ENCODE measurements at places on chromosomes 7 and 10.

GRCh38 chr10:70607936-70608335, 5.4 kb upstream of the PRF1 start:
- no peak for DNase-seq

GRCh38 chr10:110762849-110763211, 108.9 kb upstream of the PDCD4 start:
- DNase-seq = no peak

GRCh38 chr10:22268503-22268902, 47.7 kb upstream of the COMMD3 start:
- DNase-seq = no peak

- DNase-seq = no peak
Measured at GRCh38 chr7:101691822-101692384, 62.8 kb upstream of the MYL10 start.

- DNase-seq = no peak
Measured at GRCh38 chr7:44072364-44073231, 7.2 kb upstream of the PGAM2 start.

GRCh38 chr7:125934955-125935354, 1005.3 kb upstream of the POT1 start:
- DNase-seq = no peak

DNA sequence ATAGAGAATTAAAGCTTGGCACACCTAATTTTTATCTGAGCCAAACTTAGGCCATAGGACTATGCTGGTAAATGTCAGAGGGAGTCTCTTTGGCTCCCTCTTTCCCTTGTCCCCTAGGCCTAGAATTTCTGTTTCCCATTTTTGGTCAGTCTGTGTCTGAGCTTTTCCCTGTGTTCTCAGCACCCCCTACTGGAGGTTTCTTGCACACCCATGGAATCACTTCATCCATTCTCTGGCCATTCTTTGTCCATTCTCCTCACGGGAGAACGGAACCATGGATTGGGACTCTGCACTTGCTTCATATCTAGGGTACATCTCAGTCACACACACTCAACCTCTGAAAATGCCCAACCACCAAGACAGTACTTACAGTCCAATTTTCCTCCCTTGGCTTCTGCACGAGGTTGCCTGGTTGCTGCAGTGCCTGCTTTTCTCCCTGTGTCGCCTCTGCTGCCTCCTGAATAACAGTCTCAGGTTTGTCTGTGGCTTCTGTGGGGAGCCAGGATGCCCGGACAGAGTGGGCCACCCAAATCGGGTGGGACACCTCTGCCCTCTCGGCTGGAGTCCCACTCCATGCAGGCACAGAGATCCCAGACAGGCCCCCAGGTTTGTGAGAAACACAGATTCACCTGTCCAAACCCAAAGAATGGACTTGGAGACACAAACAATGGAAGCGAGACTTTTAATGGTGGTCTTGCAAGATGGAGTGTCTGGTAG, 35.1 kb upstream of the DNAH11 start:
- DNase-seq = no peak

DNA sequence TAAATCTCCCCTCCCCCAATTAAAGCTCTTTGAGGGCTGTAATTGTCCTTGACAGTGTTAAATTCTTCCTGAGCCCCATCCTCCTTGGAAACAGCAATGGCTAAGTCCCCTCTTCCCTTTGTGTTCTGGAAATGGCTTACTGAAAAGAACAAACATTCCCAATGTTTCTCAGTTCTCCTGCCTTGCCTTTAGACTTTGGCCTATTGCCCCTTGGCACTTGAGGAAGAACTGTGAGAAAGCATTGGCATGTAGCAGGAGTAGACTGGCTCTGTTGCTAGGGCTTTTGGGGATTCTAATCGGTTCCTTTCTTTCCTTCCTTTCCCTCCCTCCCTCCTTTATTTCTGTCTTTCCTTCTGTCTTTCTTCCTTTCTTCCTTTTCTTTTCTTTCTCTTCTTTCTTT, 463.3 kb upstream of the PODXL start:
- no peak for DNase-seq

- DNase-seq = no peak
Measured at GRCh38 chr7:131606346-131607290, 50.2 kb upstream of the PODXL start.

DNA sequence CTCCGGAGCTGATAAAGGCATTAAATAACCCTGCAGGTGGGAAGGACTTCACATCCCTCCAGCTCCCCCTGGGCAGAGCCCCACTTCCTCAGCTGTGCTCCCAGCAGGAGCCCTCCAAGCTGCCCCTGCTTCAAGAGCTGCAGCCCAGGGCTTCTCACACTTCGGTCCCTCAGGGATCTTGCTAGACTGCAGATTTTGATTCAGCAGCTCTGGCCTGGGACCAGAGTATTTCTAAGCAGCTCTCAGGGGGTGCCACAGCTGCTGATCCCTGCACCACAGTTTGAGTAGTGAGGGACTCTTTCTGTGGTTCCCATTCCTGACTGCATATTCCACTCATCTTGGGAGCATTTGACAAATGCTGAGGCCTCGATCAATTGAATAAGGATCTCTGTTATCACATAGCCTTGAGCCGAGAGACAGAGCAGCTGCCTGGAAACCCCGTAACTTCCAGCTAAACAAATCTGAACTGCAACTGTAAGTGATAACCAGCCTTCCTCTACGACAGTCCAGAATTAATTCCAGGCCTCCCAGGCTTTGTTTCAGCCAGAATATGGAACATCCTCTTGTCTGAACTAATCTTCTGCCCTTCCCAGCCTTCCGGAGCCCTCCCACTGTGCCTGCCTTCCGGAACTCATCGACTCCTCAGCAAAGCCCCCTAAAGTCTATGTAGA, 161.4 kb downstream of the CCDC3 start:
- DNase-seq = no peak

GRCh38 chr7:39133088-39133487, 155.4 kb downstream of the POU6F2 start:
- DNase-seq = no peak

- no peak for DNase-seq
Measured at GRCh38 chr10:20593649-20594048, 303.5 kb downstream of the NEBL start.

DNA sequence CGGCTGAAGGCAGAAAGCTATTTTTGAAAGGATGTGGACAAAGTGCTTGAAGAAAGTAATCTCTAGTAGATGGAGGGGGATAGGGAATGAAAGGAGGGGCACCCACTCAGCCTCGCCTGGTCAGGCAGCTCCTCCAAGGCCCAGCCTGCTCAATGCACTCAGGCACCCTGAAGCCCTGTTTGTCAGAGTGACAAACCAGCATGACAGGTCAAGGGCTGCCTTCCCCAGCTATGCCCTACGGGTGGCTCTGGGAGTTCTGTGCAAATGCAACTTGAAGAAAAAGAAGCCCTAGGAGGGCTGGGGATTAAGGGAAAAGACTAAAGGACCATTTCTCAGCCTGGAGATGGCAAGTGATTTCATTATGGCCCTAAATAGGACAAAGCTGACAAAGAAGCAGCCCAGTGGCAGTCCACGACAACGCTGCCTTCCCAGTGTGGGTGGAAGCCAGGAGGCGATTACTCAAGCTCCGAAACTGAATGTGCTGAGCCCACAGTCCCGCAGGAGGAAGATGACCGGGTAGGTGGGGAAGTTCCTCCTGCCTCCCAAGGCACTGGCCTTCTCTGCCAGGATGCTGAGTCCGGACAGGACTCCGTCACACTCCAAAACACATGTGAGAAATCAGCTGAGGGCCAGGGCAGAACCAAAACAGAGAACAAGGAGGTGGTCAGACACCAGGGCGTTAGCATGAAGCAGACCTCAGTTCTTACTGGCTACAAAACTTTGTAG, 16.3 kb downstream of the LIPA start:
- no peak for DNase-seq

All from stimulated activated CD8-positive, alpha-beta memory T cell treated with anti-CD3 and anti-CD28 coated beads, Interleukin-2, amount 100 ng/mL, for 1 hour (primary cell).